ENCODE measurements at places on chromosomes 11 and 22.

DNA sequence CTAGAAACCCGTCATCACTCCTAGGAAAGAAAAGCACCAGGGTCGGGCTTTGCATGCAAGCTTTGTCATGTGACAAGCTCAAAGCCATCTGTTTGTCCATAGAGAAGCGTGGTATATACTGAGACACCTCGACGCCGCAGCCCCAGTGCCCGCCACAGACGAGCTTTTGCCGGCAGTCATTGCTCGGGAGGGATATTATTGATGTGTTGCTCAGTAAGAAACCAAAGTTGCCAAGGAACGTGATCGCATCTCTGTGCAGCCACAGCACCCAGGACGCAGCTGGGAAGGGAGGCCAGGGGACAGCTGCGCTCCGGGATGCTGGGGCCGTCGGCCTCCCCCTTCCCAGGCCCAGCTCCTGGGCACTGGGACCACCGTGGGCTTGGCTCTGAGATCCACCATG, 89.5 kb upstream of the KCNQ1OT1 start:
- DNase-seq, result no peak

GRCh38 chr11:94673386-94673785, 94.8 kb upstream of the AMOTL1 start:
- no peak for DNase-seq

DNA sequence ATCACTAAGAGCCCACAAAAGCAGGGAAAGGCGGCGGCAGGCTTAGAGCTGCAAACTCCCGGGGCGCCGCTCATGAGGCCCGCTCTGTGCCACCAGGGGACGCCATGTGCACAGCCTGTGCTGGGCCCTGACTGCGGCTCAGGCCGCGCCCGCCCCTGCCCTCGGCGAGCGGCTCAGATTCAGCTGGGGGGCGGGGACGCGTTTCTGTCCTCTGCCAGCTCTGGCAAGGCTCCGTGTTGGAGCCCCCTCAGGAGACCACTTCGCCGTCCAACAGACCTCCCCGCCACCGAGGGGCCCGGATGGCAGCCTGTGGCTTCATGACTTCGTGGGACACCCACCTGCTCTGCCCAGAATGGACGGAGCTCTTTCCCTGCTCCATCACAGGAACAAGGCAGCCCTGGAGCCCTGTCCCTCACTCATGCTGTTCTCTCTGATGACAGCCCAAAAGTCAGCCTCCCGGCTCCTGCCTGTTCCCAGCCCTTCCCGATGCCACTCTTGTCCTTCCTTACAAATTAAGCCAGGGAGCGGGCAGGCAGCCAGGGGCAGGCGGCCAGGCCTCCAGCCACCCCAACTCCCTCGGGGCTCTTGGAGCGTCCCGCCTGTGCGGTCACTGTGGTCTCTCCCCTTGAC, 69.1 kb downstream of the NAT10 start:
- DNase-seq, result peak; percentile 83

DNA sequence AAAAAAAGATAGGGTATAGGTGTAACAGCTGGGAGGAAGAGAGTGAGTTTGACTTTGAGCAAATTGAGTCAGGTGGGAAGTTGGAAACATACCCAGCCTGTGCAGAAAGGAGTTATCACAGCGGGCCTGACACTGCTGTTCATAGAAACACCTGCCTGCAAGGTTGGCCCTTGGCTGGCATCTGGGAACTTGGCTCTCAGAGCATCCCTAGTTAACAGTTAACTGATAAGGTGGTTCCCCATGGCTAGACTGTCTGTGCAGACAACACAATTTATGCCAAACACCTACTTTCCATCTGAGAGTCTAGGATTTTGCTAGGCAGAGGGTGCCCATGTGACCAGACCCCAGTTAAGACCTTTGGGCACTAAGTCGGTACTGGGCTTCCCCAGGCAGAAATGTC, 31.4 kb downstream of the ADAMTS8 start:
- DNase-seq, result no peak

- DNase-seq, result no peak
Measured at GRCh38 chr11:84543367-84544159, 1083.6 kb downstream of the DLG2 start.

DNA sequence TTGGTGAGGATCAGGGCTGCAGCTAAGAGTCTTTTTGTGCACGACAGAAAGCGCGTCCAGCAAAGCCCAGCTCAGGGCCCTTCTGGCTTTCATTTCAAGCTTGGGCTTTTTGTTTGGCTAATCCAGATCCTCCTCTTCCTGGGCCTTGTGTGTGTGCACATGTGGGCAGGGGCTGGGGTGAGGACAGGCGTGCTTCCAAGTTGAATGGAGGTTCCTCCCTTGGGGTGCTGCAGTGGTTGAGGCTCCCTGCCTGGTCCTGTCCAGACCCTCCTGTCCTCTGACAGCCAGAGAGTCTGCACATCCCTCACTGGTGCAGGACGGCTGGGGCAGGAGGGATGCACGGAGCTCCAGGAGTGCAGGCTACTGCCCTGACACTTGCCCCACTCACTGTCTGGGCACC, 62.0 kb upstream of the NECTIN1 start:
- no peak for DNase-seq

- no peak for DNase-seq
Measured at GRCh38 chr11:125286486-125286885, 121.9 kb downstream of the PKNOX2 start.

DNA sequence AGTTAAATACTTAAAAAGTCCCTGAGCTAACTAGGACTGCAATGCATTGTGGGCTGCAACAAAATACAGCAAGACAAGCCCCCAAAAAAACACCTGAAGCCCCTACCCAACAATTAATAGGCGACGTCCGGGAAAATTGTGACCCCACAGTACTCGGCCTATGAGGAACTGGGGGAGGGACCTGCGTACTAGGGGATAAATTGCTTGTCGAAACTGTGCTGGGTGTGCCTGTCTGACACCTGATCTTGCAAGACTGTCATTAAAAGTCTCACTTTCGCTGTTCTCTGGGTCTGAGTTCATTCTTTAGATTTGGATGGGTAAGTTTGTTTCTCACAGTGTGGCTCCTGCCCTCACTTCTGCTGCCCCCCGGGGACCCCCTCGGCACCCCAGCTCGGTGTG, 15.2 kb downstream of the TANGO2 start:
- DNase-seq, result no peak

DNA sequence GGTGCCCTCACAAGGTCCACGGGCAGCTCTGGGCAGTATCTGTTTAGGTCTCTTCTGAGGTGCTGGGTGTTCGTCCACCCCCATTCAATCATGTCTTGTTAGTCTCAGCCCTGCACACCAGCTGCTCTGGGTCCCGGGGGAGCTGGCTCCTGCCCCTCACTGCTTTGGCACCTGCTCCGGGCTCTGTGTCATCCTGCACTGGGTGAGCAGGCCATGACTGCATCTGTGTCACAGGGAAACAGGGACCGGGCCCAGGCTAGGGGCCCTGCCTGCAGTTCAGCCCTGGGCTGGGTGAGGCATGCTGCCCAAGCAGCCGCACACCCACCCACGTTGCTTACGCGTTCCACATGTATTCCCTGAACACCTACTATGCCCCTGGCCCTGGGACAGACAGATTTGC, 43.9 kb downstream of the ELFN2 start:
- no peak for DNase-seq

DNA sequence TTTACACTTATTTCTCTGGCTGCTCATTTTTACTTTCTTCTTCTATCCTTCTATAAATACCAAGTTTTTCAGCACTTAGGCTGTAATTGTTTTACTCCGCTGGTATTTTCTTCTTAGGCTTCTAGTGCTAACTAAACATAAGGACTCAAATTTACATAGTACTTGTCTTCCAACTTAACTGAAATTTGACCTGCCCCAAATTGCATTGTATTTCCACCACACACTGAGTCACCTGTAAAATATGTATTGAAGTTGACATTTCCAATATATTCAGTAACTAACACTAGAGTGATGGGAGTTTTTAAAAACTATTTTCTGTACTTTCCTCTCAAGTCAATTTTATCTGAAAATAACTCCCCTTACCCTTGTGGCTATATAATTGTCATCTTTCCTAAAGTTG, 1794.1 kb upstream of the RAG2 start:
- DNase-seq, result peak; percentile 39

DNA sequence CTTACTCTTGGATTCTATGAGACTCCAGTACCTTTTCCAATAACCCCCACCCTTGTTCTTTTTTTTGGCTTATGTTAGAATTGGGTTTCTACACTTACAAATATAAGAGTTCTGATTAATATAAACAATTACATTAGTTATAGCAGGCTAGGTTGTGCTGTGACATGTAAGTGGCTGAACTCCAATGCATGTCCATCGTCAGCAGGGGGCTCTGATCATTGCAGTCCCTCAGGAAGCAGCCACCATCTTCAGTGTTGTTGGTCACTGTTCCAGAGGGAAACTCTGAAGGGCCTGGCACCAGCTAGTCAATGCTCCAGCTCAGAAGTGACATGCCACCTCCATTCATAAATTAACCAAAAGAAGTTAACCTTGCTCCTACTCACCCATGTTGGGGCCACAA, 5.6 kb downstream of the LIPT2 start:
- DNase-seq, result peak; percentile 53

- DNase-seq, result no peak
Measured at GRCh38 chr11:64536396-64536941, 54.6 kb upstream of the SLC22A12 start.

DNA sequence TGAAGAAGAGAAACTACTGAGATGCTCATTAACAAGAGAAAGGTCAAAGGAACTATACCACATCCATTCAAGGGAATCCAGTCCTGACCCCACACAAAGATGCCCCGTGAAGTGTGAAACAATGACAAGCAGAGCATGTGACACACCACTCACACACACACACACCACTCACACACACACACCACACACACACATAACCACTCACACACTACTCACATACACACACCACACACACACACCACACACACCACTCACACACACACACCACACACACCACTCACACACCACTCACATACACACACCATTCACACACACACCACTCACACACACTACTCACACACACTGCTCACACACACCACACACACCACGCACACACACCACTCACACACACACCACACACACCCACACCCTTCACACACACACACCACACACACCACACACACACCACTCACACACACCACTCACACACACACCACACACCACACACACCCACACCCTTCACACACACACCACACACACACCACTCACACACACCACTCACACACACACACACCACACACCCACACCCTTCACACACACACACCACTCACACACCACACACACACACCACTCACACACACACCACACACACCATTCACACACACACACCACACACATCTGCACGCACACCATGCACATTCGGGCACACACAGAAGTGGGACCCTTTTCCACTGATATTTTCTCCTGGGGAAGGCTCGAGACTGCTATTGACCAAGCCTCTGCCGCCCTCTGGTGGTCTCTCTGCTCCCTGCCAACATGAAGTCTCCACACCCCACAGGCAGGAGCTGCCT, 32.0 kb upstream of the COMT start:
- DNase-seq, result peak; percentile 70
